ENCODE measurements at places on chromosomes 7 and 10.
A peak's percentile ranks its signal among the peaks of the same experiment; 100 is the strongest.

DNA sequence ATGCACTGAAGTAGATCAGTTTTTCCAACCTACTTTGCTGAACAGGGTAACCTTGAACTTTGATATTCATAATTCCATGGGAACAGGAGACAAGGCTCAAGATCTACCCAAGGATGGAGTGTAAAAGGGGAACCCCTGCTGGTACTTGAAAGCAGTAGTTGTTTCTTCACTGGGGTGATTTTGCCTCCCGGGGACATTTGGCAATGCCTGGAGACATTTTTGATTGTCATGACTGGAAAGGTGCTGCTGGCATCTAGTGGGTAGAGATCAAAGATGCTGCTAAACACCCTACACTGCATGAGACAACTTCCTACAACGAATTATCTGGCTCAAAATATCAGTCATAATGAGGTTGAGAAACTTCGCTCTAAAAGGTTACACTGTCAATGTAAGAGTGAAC is 214.8 kb upstream of the CTBP2 start:
- peak; percentile 4 for DNase-seq

- no peak for DNase-seq
Observed at GRCh38 chr7:130274983-130275591, 8.4 kb downstream of the CPA2 start.

- no peak for DNase-seq
Observed at GRCh38 chr7:116021237-116021636, 9.3 kb downstream of the TFEC start.

DNA sequence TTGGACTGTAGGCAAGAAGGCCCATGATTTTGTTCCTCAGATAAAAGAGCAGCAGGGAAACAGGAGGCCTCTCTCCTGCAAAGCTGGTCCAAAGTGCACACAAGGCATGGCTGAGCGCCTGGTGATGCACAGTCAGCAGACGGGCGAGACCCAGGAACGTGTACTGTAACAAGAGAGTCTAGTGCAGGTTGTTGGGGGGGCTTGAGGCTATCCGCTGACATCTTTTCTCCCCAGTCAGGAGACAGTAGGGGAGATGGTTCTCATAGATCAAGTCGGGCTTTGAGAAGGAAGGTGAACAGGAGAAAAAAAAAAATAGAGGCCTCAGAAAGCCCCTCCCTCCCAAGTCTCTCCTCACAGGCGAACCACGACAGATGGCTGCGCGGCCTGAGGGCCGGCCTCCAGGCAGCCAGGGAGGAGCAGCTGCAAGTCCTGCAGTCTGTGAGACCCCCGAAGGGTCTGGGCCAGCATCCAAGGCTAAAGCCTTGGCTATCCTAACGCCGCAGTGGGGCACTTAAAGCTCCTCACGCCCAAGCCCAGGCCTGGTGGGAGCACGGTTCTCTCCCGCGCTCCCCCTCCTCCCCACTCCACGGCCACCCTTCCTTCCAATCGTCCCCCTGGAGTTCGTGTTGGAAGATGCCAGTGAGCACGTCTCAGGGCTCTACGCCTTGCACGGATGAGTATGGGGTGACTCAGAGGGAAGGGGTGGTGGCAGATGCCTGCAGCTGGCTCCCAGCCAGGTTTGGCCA is 68.3 kb downstream of the PRKAG2 start:
- no peak for DNase-seq

GRCh38 chr7:27199849-27200760 is at the start of gene HOXA13:
Gene HOXA13, minus strand, starts transcription at chr7:27200091. Its CDS starts 14 bp downstream, at chr7:27200077.
- DNase-seq, result no peak

- no peak for DNase-seq
Observed at GRCh38 chr10:75195035-75195763, 15.4 kb upstream of the VDAC2 start.

DNA sequence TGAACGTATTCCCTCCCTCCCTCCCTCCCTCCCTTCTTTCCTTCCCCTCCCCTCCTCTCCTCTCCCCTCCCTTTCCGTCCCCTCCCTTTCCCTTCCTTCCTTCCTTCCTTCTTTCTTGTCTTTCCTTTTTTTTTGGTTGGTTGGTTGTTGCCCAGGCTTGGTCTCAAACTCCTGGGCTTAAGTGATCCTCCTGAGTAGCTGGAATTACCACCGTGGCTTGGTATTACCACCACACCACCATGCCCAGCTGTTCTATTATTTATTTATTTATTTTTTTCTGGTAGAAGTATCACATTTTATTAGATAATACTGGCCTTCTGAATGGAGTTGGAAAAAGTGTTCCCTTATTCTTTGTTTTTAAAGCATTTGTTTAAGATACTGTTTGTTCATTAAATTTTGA is 95.9 kb downstream of the PHF14 start:
- no peak for DNase-seq

- no peak for DNase-seq
Observed at GRCh38 chr7:41478187-41478586, 224.7 kb downstream of the INHBA start.

- DNase-seq, result no peak
Observed at GRCh38 chr7:155003092-155003375, at the start of gene PAXIP1. Gene PAXIP1, minus strand, starts transcription at chr7:155003124. Its CDS starts 195 bp downstream, at chr7:155002929.

DNA sequence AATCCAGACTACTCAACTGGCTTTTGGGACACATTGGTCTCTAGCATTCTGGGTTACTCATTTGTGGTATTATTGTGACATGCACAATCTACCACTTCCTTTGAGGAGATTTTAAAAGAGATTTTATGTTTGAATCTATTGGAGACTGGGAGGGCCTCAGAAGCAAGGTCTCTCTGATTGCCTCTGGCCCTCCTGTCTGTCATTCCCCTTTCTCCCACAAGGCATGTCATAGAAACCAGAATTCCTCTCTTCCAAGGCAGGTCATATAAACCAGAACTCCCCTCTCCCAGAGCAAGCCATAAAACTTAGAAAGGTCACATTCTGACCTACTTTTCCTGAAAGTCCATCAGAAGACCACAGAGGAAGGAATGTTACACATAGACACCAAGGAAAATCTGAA is 777.7 kb downstream of the PHTF2 start:
- no peak for DNase-seq

- no peak for DNase-seq
Observed at GRCh38 chr7:80235334-80235733, 100.7 kb downstream of the GNAI1 start.

GRCh38 chr10:64033711-64034110 is 512.5 kb downstream of the REEP3 start:
- no peak for DNase-seq

DNA sequence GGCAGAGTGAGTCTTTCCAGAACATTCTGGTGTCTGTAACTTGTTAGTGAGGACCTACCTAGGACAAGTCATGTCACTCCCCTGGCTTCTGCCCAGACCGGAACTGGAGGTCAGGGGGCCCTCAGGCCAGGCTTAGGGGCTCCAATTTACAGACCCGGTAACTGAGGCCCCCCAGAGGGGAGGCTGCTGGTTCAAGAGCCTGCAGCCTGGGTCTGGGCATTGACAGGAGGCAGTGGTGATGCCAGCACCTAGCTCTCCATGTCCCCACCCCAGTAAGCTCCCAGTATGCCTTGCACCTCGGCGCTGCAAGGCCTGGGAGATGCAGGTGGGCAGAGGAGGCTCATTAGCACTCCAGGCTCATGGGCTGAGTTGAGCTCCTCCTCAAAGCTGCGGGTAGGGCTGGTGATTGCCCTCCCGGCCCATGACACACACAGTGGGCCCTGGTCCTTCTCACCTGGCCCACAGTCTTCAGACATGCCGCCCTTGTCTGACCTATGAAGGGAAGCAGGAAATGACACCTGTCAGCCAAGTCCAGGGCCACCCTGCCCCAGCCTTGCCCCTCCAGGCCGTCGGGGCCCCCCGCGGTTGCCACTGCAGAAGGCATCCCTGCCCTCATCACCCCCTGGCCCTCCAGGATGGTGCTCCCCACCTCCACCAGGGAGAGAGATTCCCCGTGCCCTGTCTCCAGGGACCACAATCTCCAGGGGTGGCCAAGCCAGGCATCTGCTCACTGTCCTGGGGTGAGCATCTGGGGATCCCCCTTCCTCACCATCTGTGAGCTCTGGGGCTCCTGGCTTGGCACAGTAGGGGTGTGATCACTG is 88.3 kb upstream of the TMEM248 start:
- DNase-seq, result no peak

DNA sequence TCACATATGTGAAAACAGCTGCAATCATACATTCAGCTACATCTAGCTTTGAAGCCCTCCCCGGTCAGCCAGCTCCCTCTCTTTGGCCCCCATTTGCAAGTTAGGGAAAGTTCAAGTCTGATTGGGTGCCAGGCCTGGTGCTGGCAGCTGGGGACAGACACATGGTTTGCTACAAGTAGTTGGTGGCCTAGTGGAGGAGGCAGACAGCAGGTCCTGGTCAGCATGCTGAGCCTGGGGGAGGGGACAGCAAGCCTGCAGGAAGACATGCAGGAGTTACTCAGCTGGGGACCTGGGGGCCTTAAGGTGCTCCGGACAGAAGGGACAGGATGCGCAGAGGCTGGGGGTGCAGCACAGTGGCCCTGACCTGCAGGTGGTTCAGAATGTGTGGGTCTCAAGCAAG is 956.9 kb upstream of the ZNF722 start:
- DNase-seq, result no peak

DNA sequence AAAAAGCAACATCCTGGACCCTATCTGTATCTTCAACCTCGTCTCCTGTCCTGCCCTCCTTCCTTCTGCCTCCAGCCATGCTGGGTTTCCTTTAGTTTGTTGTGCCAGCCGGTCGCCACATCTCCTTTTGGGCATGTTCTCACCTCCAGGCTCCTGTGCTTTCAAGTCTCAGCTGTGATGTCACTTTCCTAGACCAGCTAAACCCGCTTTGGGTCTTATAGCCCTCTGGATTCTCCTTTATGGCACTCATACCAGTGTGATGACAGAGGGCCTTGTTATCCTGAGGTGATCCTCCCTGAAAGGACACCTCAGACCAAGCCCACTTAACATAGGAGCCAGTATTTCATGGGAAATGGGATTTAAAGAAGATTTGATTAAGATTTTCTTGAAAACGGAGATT is 108.6 kb downstream of the EMX2 start:
- no peak for DNase-seq

Data from SW 1271 (cell line).